ENCODE measurements at places on chromosomes 13 and 19. TPM values are rescaled to one million over a fixed set of nuclear protein-coding genes. Genes with fewer than 3 reads are reported as not detected.

PROZ gene
- total RNA-seq, result not detected

PDX1 gene
- total RNA-seq, result 0.10 TPM

CD37 gene
- 8.2 TPM for total RNA-seq

GJA3 gene
- total RNA-seq, result 1.2 TPM

GADD45B gene
- total RNA-seq, result 55.8 TPM

ILF3 gene
- total RNA-seq, result 98.6 TPM

CYP2F1 gene
- total RNA-seq, result not detected

PSG11 gene
- total RNA-seq, result 0.10 TPM

ZNF470 gene
- total RNA-seq, result 3.9 TPM

CADM4 gene
- 10.4 TPM for total RNA-seq

IRGC gene
- not detected for total RNA-seq

CEBPA gene
- 70.0 TPM for total RNA-seq
